Effector memory CD8-positive, alpha-beta T cell (primary cell): ENCODE measurements at places on chromosomes 12 and 14.

DNA sequence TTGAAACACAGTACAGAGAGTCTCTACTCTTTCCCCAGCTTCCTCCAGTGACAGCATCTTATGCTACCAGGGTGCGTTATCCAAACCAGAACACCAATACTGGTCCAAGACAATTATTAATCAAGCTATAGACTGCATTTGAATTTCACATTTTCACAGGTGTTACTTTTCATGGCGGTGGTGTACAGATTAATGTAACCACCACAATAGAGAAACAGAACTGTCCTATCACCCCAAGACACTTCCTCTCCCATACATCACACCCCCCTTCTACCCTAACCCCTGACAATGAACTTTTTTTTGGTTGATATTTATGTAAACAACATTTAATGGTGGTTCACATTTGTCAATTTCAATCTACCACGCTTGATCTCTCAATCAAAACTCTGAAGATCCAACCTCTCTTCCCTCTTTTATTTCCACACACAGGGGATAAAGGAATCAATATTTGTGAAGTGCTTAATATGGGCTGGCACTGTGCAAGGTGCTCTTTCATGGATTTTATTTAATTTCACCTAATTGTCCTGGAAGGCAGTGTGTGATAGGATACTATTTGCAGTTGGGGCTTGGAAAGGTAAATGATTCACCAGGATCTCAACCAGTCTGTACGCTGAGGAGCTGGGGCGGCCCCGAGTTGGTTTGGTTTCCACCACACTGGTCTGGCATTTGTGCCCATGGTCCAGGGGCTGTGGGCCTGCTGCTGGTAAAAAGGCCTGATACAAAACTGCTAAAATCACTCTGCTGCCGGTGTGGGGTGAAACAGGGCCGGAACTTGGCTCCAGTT is 54.6 kb upstream of the DICER1 start:
- DNase-seq = no peak

DNA sequence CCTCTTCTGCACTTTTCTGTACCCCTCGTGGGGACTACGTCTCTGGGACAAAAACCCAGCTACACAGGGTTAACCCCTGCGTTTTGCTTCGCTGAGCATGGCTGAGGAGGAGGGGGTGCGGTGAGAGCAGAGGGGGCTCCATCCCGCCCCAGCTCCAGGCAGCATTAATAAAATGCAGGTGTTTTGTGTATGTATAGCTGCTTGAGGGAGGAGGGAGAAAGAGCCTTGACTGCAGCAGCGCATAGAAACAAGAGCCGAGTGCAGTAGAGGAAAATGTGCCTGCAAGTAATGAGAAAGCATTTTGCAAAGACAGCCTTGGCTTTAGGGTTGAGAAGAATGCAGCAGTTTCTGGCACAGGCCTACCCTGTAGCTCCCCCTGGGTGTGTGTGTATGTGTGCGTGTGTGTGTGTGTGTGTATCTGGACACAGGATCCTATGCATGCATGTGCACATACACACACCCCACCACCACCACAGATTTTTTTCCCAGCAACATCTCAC is 103.9 kb downstream of the ZFP36L1 start:
- no peak for DNase-seq

- no peak for DNase-seq
Observed at GRCh38 chr14:105853089-105853906, 326.9 kb downstream of the TMEM121 start.

- DNase-seq = no peak
Observed at GRCh38 chr14:24984846-24985589, 64.9 kb downstream of the STXBP6 start.

DNA sequence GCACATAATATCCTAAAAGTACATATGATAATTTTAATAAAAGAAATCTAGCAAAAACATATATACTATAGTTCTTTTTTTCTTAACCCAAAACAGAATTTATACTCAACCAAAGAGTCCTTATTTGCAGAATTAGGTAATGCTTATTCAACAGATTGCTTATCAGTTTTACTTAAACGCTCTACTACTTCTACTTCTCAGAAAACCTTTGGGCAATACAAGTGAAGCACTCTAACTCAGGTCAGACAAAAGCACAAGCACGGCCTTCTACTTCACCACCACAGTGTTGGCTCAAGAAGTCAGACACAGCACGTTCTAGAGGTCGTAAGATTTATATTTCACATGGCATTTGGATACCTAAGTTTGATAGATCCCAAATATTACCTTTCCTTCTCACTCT is 29.2 kb downstream of the DICER1 start:
- DNase-seq = no peak

GRCh38 chr12:64688219-64688618 is 71.0 kb downstream of the GNS start:
- no peak for DNase-seq

DNA sequence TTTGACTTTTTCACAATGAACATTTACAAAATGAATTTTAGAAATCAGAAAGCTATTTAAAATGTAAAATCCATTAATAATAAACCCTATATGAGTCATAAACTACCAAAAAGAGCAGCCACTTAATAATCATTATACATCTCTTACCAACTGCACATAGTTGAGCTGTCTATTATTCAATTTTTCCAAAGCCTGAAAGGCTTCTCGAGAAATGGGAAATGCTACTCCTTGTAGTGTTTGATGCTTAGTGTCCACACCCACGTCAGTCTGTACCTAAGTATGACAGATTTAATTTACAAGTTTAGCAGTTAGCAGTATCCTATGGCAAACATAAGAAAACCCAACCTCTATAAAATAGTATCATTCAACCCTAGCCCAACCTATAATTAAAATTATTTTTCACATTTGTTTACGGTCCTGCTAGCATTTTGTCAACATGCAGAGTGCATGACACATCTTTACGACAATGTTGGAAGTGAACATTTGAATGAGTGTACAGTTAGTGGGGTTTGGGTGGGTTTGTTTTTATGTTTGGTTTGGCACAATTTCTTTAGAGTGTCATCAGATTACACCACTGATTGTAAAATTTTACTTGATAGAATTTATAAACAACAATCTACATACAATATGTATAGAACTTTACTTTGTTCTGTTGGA is 8.4 kb downstream of the TWF1 start:
- DNase-seq = no peak

DNA sequence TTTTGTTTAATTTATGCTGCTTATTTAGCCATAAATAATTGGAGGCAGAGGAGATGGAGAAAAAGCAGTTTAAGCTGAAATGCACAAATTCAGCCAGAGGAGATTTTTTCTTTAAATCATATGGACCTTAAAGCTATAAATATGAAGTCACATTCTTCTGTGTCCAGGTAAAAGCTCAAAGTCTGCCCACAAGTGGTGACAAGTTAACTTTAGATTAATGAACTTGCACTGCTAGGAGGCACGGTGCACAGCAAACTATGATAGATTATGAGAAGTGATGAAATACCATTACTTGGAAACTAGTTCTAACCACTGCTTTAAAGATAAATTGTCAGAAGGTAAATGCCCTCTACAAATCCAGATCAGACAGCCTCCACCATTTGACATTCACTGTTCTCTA is 69.0 kb downstream of the IFT81 start:
- no peak for DNase-seq

DNA sequence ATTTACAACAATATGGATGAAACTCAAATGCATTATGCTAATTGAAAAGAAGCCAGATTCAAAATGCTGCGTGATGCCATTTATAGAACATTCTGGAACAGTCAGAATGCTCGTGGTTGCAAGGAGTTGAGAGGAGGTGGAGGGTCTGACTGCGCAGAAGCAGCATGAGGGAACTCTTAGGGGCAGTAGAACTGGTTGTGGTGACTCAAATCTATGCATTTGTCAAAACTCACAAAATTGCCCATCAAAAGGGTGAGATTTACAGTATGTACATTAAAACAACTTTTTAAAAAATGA is 113.7 kb upstream of the PDZRN4 start:
- no peak for DNase-seq

- DNase-seq = no peak
Observed at GRCh38 chr12:14264778-14265177, 100.7 kb upstream of the ATF7IP start.

DNA sequence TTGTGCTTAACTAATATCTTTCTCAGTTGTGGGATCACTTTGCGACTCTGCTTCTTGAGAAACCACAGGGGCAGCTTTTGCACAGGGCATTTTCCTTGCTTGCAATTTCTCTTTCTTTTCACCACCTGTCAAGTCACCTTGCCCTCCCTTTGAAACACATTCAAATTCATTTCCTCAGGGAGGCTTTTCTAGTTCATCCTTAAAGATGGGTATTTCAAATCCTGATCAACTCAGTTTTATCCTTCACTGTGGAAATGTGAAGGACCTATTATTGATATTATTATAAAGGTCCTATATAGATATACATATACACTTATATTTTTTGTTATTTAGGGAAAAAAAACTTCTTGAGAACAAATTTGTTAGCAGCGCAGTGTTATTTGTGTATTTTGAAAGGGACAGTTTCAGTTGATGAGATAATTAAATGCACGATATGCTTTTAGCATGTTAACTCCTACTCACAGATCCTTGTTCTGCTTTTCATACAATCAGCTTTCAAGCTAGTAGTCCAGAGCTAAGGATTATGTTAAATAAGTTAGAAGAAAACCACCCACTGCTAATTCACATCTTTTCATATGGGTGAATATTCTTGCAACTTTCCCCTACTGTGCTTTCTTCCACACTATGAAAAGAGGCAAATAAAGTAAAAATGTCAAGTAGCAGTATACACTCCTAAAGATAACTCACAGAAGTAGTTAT is 501.4 kb upstream of the RGS6 start:
- no peak for DNase-seq

GRCh38 chr14:67311868-67312267 is 47.7 kb downstream of the ATP6V1D start:
- no peak for DNase-seq

GRCh38 chr12:52019113-52019770 is 12.5 kb downstream of the TAMALIN start:
- DNase-seq = no peak

DNA sequence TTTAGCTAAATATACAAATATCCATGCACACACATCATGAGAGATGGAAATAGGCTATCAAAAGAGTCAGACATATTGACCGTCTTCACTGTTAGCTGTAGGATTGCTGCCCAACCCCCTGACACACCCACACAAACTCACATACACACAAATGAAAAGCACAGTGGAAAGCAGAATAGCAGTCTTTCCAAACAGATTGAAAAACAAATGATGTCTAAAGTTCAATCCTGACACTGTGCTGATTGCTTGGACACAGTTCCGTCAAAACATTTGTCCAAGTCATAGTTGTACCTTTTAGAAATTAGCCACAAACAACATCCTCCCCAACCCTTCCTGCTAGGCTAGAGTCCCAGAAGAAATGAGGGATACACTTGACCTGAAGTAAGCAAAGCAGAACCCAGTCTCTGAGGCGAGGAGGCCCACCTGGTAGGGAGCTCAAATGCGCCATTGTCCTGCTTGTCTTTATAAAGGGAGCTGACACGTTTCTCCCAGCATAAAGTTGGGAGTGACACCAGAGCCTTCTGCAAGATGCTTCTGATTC is at the start of gene PRH2:
TSS of gene PRH2 (plus strand) at position 491 of the 541 bp plus-strand sequence. CDS start at position 529, 38 bp downstream.
- DNase-seq = no peak

GRCh38 chr12:8513256-8513655 is at the start of gene CLEC4D:
TSS of gene CLEC4D (plus strand) at chr12:8513503. CDS start at chr12:8513733, 230 bp downstream.
- DNase-seq = no peak

- DNase-seq = no peak
Observed at GRCh38 chr14:101061411-101062064, 158.0 kb upstream of the RTL1 start.

DNA sequence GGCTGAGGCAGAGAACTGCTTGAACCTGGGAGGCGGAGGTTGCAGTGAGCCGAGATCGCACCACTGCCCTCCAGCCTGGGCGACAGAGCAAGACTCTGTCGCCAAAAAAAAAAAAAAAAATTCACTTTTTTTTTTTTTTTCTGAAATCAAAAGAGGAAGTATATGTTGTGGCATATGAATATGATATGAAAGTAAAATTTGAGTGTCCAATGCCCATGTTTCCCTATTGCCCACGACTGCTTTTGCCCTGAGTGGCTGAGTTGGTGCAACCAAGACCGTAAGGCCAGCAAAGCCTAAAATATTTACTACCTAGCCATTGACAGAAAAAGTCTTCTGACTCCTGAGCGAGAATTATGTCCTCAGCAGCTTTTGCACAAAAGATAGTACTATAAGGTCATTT is 101.7 kb upstream of the PARP11 start:
- DNase-seq = no peak

DNA sequence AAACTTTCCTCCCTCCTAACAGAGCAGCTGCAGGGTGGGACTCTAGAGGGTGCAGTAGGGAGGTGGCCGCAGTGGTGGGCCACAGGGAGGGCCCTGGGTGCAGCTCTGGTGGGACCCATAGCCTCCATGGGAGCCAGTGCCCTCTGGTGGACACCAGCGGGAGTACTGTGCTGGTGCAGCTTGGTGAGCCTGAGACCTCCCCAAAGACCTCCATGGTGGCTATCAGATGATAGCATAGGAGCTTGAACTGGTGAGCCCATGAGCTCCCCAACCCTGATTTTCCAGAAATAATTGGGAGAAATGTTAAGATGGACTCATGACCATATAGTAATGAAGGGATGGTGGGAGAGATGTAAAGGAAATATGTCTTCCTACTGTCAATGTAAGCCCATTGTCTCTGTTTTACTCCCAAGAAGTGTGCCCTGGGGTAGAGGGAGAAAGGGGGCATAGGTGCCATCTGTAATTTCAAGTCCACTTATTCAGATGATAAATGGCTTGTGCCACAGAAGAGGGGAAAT is 98.7 kb downstream of the GAS2L3 start:
- no peak for DNase-seq

GRCh38 chr12:69616025-69616424 is 5.3 kb upstream of the LRRC10 start:
- no peak for DNase-seq

DNA sequence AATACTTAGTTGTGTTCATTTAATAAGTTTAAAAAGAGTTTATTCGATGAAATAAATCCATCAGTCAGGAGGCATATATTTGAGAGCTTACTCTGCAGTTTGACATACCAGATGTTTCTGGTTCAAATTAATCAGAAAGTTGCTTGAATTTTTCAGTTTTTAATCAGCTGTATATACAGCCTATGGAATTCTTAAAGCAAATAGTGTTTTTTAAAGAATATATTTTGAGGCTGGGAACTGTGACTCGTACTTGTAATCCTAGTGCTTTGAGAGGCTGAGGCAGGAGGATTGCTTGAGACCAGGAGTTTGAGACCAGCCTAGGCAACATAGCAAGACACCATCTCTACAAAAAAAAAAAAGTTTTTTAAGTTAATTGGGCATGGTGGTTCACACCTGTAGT is 112.1 kb downstream of the MON2 start:
- no peak for DNase-seq

GRCh38 chr14:32514236-32514635 is 185.1 kb downstream of the AKAP6 start:
- no peak for DNase-seq

GRCh38 chr12:3491938-3492792 is 1.2 kb downstream of the PRMT8 start:
- DNase-seq = no peak

- DNase-seq = no peak
Observed at GRCh38 chr12:99110868-99111267, 465.8 kb downstream of the APAF1 start.

GRCh38 chr12:60231303-60231702 is 635.5 kb downstream of the SLC16A7 start:
- DNase-seq = no peak
